ENCODE measurements at places on chromosomes 5 and 9.

DNA sequence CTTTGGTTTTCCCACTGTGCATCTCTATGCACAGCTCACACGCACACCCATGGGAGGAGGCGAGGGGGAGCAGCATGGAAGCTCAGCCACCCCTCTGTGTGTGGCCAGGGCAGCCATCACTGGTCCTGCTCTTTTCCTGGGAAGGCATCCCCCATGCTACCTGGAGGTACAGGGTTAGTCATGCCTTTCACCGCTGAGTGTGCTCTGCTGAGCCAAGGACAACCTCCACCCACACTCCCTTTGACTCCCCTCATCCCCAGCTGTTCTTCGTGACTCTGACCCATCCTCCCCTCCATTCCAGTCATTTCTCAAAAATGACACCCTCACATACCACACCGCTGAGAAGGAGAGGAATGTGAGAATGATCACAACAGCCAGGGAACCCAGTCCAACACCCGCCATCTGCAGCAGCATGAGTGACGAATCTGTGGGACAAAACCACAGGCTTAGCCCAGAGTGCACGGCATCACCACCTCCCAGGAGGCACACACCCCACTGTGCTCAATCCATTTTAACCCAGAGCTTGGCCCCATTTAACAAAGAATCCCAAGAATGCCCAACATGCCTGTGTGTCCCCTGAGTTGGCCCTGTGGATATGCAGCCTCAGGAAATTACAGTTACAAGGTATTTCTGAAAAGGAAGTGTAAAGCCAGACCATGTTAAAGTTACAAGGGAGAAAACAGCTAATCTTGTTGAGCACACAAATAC, 133.4 kb downstream of the SUSD1 start:
- no peak for DNase-seq
- no peak overlapping the region for H3K4me3 ChIP-seq
- H3K27ac ChIP-seq: no peak overlapping the region
- H3K4me1 ChIP-seq: peaks cover 11% of the 10 kb centered on the region
- peaks cover 44% of the 10 kb centered on the region for H3K36me3 ChIP-seq

GRCh38 chr9:16316456-16316855, 554.0 kb downstream of the BNC2 start:
- peaks cover 50% of the 10 kb centered on the region for H3K4me1 ChIP-seq
- no peak overlapping the region for H3K27ac ChIP-seq
- no peaks in the 10 kb centered on the region for H3K36me3 ChIP-seq
- H3K4me3 ChIP-seq: no peak overlapping the region
- H3K27me3 ChIP-seq: peaks cover 11% of the 10 kb centered on the region

GRCh38 chr5:115686051-115686737, 60.4 kb upstream of the TMED7 start:
- H3K27me3 ChIP-seq: no peaks in the 10 kb centered on the region
- no peaks in the 10 kb centered on the region for H3K36me3 ChIP-seq
- H3K27ac ChIP-seq: no peak overlapping the region
- no peak overlapping the region for H3K4me3 ChIP-seq
- no peaks in the 10 kb centered on the region for H3K4me1 ChIP-seq
- DNase-seq: no peak

- no peaks in the 10 kb centered on the region for H3K27me3 ChIP-seq
- H3K27ac ChIP-seq: no peak overlapping the region
- peaks cover 7% of the 10 kb centered on the region for H3K4me1 ChIP-seq
- peaks cover 6% of the 10 kb centered on the region for H3K36me3 ChIP-seq
- no peak for DNase-seq
Observed at GRCh38 chr9:36451949-36452348, 51.9 kb upstream of the RNF38 start.

Measured in nephron progenitor cell (in vitro differentiated cells).